ENCODE measurements at places on chromosomes 16 and 17.
A peak's percentile ranks its signal among the peaks of the same experiment; 100 is the strongest.

- no peak for DNase-seq
Measured at GRCh38 chr17:17304521-17304985, 1.4 kb downstream of the NT5M start.

DNA sequence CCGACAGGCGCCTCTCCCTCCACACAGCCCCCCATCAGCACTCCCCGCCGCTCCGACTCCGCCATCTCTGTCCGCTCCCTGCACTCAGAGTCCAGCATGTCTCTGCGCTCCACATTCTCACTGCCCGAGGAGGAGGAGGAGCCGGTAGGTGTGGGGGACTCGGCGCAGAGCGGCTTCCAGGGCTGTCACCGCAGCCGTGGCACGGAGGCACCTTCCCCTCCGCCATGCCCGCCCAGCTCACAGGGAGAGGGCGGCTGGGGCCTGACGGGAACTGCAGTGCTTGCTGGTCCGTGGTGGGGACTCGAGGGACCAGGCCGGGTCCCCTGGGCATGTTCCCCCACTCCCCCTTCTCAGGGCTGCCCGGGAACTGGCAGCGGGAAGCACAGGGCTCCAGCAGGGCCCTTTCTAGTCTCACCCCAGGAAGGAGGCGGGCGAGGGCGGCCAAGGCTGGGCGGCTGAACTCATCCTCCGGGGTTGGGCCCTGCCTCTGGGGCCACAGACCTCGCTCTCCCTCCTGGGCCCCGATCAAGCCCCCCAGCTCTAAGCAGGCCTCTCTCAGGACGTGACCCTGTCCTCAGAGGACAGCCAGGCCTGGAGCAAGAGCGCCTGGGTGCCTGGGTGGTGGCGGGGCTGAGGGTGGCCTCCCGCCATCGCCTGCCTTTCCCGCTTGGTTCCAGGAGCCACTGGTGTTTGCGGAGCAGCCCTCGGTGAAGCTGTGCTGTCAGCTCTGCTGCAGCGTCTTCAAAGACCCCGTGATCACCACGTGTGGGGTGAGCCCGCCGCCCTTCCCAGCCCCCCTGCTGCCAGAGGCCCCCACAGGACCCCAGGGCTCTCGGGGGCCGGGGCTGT is 15.2 kb downstream of the TRAF7 start:
- no peak for DNase-seq

DNA sequence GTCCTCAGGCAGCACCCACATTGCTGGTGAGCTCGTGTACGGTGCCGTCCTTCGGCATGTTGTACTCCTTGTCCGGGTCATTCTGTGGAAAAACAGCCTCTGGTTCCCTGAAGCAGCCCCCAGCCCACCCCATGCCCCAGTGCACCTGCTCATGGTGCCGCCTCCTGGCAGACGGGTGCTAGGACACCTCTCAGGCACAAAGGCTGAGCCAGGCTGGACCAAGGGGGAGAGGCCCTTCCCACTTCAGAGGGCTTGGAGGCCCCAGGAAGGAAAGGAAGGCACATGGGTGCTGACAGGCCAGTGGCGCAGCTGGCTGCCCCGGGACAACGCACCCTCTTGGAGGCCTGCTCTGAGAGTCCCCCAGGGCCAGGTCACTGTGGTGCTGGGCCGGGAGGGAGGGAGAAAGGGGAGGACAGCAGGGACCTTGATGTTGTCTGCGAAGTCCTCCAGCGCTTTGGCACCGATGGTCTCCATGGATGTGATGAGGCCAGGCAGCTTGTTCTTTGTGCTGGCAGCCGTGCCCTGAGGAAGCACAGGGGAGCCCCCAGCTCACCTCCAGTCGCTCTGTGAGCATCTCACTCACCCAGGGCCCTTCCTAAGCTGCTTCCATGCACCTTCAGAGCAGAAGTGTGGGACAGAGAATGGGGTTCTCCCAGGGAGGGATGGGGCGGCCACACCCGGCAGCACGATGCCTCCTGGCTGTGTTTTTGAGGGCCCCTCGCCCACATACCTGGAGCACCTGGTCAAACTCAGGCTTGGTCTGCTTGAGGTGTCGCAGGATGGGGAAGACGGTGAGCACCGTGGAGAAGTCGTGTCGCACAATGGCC is 9.3 kb downstream of the ZACN start:
- DNase-seq, result no peak

DNA sequence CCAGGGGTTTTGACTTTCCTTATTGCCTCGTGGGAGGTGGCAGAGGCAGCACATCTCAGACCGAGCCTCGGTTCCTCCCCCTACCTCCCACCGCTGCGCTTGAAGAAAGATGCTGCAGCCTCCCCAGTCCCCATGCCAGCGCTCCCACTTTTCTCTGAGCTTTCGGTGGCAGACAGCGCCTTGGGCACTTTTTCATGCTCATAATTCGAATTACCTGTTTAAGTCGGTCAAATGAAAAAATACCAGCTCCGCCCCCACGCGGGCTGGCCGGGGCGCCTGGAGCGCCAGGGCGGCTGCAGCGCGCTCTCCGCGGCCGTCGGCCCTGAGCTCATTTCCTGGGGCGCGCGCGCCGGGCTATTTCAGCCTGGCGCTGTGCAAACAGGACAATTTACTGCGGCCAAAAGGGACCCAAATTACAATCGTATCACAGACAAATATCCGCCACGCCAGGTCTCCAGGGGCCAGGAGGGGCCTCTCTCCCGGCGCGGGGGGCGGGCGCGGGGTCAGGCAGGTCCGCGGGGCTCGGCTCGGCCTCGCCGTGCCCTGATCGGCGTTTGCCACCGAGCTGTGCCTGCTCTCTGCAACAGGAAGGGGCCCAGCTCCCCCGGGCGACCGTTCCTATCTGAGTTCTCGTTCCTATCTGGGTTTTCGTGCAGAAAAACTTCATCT is 45.0 kb downstream of the SOST start:
- no peak for DNase-seq

DNA sequence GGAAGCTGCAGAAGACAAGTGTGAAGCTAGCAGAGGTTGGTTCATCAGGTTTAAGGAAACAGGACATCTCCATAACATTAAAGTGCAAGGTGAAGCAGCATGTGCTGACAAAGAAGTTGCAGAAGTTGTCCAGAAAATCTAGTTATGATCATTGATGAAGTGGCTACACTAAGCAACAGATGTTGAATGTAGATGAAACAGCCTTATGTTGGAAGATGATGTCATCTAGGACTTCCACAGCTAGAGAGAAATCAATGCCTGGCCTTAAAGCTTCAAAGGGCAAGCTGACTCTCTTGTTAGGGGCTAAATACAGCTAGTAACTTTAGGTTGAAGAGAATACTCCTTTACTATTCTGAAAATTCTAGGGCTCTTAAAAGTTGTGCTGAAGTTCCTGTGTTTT is 340.2 kb upstream of the SOX9 start:
- DNase-seq, result no peak

GRCh38 chr16:81497690-81498089 is 53.1 kb downstream of the CMIP start:
- no peak for DNase-seq

DNA sequence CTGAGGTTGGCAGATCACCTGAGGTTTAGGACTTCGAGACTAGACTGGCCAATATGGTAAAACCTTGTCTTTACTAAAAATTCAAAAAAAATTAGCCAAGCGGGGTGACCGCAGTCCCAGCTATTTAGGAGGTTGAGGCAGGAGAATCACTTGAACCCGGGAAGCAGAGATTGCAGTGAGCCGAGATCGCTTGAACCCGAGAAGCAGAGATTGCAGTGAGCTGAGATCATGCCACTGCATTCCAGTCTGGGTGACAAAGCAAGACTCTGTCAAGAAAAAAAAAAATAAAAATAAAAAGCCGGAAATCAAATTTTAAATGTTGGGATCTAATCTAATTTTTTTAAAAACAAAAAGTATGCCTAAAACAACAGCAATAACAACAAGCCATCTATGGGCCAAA is 56.3 kb downstream of the ABCC1 start:
- no peak for DNase-seq

DNA sequence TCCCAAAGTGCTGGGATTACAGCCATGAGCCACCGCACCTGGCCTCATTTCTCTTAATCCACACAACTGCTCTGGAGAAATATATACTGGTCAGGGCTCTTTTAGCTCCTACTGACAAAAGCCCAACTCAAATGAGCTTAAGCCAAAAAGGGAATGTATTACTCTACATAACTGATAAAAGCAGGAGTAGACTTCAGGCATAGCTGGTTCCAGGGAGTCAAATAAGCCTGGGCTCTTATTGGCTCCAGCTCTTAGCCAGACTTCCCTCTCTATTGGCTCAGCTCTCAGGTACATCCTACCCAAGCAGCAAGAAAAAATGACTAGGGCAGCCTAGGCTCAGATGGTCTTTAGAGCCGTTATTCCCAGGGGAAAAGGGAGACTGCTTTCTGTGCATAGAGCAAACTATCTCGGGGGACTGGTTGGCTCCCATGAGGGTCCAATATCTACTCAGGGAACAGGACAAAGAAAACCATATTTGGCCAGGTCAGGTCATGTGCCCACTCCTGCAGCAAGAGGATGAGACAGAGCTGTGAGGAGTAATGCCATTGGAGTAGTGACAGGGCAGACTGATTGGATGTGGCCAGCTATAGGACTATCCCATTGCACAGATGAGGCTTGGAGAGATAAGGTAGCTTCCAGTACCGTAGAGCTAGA is 21.2 kb downstream of the TBX2 start:
- no peak for DNase-seq

GRCh38 chr16:3317315-3317999 is 12.2 kb downstream of the ZNF75A start:
- DNase-seq, result no peak

DNA sequence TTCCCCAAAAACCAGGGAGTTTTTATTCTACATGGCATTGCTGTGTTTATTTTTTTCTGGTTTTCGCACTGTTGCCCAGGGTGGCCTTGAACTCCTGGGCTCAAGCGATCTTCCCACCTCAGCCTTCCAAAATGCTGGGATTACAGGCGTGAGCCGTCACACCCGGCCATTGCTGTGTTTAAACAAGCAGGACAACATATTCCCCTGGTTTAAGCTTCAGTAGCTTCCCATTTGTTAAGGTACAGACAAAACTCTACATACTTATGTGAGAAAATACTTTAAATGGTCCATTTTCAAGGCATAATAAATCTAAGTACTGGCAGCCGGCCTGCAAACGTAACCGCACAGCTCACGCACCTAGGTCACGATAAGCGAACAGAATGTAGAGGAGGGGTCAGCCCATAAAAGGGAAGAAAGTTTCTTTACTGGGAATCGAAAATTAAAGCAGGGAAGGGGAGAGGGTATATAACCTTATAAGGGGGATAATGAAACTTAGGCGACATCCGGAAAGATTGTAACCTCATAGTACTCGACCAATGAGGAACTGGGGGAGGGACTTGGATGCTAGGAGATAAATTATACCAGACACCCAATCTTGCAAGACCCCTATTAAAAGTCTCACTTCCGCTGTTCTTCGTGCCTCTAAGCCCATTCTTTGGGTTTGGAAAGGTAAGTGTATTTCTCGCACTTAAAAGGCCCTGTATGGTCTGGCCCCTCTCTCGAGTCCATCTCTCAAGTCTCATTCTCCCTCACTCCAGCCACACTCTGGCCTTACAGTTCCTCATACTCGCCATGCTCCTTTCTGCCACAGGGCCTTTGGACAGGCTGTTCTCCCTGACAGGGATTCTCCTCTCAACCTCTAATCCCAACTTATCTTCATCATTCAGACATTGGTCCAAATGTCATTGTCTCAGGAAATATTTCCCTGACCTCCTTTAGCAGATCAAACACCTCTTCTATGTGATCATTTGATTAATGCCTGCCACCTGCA is 59.2 kb downstream of the TEX14 start:
- no peak for DNase-seq

GRCh38 chr17:74394977-74395376 is 27.7 kb downstream of the GPR142 start:
- DNase-seq, result no peak

- DNase-seq, result no peak
Measured at GRCh38 chr16:56363181-56363716, 62.1 kb downstream of the AMFR start.

GRCh38 chr17:77233635-77234334 is 93.0 kb downstream of the SEC14L1 start:
- DNase-seq, result no peak

GRCh38 chr16:89423681-89424260 is 66.6 kb downstream of the ANKRD11 start:
- no peak for DNase-seq

DNA sequence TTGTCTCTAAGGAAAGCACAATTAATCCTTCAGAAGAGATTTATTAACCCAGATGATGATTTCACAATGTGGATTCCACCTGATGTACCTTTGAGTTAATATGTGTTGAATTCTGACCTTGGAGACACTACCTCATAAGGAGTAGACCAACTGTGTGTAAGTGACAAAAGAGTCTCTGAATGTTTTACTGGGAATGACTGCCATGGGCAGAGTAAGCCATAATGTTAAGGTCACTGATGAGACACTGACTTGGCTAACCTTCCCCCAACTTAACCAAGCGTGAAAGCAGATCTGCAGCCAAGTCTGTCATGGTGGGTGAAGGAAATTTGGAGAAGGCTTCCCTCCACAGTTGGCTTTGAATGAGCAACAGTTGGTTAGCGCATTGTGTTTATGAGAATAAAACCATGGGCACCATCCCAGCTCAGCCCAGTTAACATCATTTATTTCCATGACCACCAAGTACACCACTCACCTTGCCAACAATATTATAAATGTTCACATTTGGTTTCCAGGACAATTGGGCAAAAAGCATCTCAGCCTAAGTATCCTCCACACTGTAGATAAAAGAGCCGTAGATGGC is 618.5 kb downstream of the KCNJ2 start:
- DNase-seq, result no peak

GRCh38 chr17:2076087-2076984 is 21.4 kb downstream of the HIC1 start:
- DNase-seq, result no peak

GRCh38 chr16:72198021-72198711 is 26.2 kb upstream of the PMFBP1 start:
- no peak for DNase-seq

GRCh38 chr16:67326472-67327309 is at the start of the genes KCTD19 and LRRC36:
TSS of gene KCTD19 (minus strand) at chr16:67326741. CDS start at chr16:67326707, 34 bp downstream.
TSS of gene LRRC36 (plus strand) at chr16:67326815. CDS start at chr16:67326863, 48 bp downstream.
- peak; percentile 33 for DNase-seq

GRCh38 chr16:85137323-85138072 is 25.2 kb upstream of the CIBAR2 start:
- no peak for DNase-seq

DNA sequence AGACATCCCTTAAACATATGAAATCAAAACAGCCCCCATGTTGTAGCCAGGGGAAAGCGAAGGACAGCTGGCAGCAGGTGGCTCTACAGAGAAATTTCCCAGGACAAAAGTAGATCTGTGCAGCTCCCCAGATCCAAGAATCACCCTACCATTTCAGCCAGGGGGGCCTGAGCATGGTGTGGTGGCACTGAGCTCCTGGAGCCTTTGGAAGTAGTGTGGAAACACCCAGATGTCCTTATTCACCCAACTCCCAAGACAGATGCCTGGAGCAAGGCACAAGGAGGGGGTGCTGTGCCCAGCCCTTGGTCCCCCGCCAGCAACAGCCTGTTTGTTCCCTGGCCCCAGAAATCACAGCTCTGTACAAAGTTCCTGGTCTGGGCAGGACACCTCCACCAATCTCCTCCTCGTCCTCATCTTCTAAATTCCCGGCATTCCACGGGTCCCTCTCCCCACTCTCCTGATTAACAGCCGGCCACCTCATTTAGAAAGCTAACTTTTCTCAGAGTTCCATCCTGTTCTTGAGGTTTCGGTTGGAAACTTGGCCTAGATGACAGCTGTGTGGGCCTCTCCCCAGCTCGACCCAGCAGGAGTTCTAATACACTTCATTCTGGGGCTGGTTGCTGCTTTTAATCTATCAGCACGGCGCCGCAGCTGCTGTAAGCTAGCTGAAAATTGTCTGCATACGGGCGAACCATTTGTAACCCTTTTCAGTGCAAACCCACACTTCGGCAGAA is 191.1 kb downstream of the C16orf78 start:
- DNase-seq, result no peak
